Natural killer cell treated with Interleukin-12 subunit alpha and Interleukin-12 subunit beta and Interleukin-15 and Interleukin-18, amount 100 ng/mL, for 72 hours (primary cell): ENCODE measurements at places on chromosomes 3 and 15. TPM values are rescaled to one million over a fixed set of nuclear protein-coding genes. Genes with fewer than 3 reads are reported as not detected.

GRCh38 chr15:61871926-61872522 is 188.2 kb downstream of the VPS13C start:
- peaks cover 4% of the 10 kb centered on the region for H3K4me1 ChIP-seq
- DNase-seq = no peak
- peaks cover 25% of the 10 kb centered on the region for H3K36me3 ChIP-seq

DNA sequence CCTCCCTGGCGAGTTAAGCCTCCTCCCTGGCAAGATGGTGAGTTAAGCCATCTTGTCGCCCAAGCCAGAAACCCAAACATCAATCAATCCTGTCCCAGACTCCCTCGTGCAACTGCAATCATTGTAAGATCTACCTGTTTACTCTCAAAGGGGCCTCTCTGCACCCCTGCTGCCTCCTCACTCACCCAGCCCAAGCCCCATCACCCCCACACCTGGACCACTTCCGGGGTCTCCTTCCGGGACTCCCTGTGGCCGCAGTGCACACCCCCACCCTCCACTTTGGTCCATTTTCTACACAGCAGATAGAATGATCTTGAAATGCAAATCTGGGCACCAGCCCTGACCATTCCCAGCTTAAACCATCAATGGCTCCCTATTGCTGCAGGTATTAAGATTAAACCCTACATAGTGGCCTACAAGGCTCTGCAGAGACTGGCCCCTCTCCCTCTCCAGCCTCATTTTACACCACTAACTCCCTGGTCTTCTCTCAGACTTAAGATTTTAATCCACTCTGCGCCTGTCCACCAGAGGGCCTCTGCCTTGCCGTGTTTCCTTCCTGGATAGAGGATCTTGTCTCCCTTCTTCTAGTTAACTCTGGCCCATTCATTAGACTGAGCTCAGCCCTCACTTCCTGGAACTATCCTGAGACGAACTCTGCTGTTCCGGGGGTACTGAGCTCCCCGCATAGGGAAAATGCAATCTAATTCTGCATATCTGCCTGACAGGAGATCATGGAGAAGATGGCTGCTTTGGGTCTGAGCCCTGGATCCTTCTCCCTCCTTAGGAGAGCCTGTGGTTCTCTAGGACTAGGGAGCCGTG is 41.9 kb upstream of the SLC6A1 start:
- H3K4me3 ChIP-seq = no peak overlapping the region
- H3K27me3 ChIP-seq = peaks cover 12% of the 10 kb centered on the region
- H3K4me1 ChIP-seq = no peaks in the 10 kb centered on the region

DPPA2 gene
- total RNA-seq = not detected

- no peaks in the 10 kb centered on the region for H3K27me3 ChIP-seq
- no peak overlapping the region for H3K4me3 ChIP-seq
- no peak for DNase-seq
- H3K36me3 ChIP-seq = no peaks in the 10 kb centered on the region
- H3K27ac ChIP-seq = no peak overlapping the region
- peaks cover 12% of the 10 kb centered on the region for H3K4me1 ChIP-seq
Observed at GRCh38 chr3:30577788-30578187, 28.6 kb upstream of the TGFBR2 start.

DNA sequence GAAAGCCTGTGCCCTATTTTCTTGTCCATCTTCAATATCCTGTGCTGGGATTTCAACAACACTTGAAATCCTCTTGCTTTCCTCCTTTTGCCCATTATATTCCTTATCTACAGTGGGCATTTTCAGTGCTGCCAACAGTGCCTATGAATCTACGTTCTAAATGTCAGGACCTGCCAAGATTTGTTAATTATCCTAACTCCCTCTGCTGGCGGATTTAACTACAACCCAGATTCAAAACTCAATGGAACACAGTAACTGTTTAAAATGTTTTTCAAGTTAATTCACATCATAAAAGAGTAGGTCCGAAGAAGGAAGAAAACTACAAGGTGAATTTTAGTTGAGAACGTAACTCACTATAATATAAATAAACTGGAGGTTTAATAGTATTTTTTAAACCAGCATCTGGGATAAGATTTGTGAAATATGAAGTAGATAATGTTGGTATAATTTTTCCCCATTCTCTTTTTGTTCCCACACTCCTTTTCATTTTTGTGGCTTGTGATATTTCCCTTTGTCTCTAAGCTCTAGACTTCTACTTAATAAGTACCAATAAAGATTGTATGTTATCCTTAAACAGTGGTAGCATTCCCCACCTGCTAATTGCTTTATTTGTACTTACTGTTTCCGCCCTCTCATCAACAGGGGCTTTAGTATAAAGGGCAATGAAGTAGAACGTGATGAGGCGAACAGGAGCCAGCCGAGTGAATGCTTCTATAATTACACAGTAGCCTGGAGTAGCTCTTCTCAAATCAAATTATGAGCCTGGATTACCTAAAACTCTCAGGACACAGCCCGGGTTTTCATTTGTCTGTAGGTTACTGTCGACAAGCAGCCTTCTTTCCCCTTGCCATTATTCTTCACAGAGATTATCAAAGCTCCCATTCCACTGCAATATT is 302.5 kb upstream of the ATP11B start:
- no peak for DNase-seq
- H3K4me3 ChIP-seq = no peak overlapping the region
- H3K4me1 ChIP-seq = no peaks in the 10 kb centered on the region
- H3K36me3 ChIP-seq = no peaks in the 10 kb centered on the region
- H3K27me3 ChIP-seq = no peaks in the 10 kb centered on the region

SCAANT1 gene
- not detected for total RNA-seq

DNA sequence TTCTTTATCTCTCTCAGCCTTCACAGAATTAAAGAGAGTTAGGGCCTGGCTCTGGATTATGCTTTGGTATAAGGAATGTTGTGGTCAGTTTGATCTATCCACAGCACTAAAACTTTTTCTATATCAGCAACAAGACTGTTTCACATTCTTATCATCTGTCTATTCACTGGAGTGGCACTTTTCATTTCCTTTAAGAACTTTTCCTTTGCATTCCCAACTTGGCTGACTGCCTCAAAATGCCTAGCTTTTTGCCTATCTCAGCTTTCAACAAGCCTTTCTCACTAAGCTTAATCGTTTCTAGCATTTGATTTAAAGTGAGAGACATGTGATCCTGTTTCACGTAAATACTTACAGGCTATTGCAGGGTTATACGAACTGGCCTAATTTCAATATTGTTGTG is 471.8 kb downstream of the GBE1 start:
- peaks cover 6% of the 10 kb centered on the region for H3K36me3 ChIP-seq
- no peaks in the 10 kb centered on the region for H3K27me3 ChIP-seq
- H3K27ac ChIP-seq = no peak overlapping the region
- DNase-seq = no peak
- no peaks in the 10 kb centered on the region for H3K4me1 ChIP-seq

LSAMP gene
- total RNA-seq = not detected

GRCh38 chr3:42061025-42061712 is 30.0 kb upstream of the TRAK1 start:
- H3K4me1 ChIP-seq = peaks cover 18% of the 10 kb centered on the region
- H3K27ac ChIP-seq = no peak overlapping the region
- no peak overlapping the region for H3K4me3 ChIP-seq
- H3K36me3 ChIP-seq = no peaks in the 10 kb centered on the region

GRCh38 chr3:28859897-28860296 is 421.0 kb upstream of the RBMS3 start:
- no peaks in the 10 kb centered on the region for H3K4me1 ChIP-seq
- no peak overlapping the region for H3K4me3 ChIP-seq
- no peak overlapping the region for H3K27ac ChIP-seq
- no peaks in the 10 kb centered on the region for H3K27me3 ChIP-seq
- DNase-seq = no peak

INAFM2 gene
- total RNA-seq = 16.7 TPM

DNA sequence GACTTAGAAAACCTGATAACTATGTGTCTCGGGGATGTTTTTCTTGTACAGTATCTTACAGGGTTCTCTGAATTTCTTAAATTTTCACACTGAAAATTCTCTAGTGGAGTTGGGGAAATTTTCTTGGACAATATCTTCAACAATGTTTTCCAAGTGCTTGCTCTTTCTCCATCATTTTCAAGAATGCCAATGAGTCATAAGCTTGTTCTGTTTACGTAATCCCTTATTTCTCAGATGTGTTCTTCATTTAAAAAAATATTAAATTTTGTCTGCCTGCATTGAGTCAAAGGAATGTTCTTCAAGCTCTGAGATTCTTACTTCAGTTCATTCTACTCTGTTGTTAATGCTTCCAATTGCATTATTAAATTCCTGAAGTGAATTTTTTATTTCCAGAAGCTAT is 21.9 kb upstream of the PLSCR2 start:
- peaks cover 22% of the 10 kb centered on the region for H3K36me3 ChIP-seq
- H3K4me3 ChIP-seq = no peak overlapping the region
- H3K27ac ChIP-seq = no peak overlapping the region
- H3K4me1 ChIP-seq = no peaks in the 10 kb centered on the region
- peaks cover 33% of the 10 kb centered on the region for H3K27me3 ChIP-seq

DNA sequence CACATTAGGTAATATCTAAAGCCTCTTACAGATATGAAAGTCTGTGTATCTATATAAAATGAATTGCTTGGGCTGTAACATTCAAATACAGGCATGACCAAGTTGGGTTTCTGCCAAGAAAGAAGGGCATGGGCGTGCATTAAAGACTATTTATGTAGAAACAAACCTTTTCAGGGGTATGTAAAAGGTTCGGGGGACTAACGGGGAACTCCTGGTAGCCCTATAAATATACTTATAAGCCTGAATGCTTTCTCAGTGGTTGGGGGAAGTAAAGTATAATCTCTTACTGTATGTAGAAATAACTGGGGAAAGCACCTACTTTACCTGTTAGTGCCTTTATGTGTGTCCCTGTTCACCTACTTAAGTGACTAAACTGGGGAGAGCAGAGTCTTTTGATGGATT is 154.5 kb upstream of the TBL1XR1 start:
- H3K27me3 ChIP-seq = no peaks in the 10 kb centered on the region
- H3K36me3 ChIP-seq = no peaks in the 10 kb centered on the region
- no peak for DNase-seq
- H3K27ac ChIP-seq = no peak overlapping the region
- peaks cover 29% of the 10 kb centered on the region for H3K4me1 ChIP-seq

DNA sequence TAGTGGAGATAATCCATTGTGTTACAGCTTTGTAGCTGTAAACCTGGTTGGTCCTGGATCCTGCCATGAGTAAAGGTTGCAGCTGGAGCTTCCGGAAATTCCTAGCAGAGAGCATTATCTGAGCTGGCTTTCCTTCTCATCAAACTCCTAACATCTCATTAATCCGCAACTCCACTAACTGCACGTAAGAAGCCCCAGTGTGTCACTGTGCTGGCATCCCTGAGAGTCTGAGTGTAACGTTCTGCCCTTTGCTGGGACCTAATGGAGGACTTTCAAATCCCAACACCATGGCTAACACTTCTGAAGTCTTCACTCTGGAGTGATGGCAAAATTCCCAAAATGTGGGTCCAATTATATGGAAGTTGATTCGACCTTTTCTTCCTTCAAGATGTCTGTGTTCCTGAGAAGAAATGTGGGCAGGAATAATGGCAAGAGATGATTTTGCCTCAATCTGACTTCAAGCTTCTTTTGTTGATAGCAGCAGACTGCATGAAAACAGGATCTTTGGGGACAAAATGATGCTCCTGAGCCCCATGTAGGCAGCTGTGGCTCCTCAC is 9.6 kb upstream of the TRPM1 start:
- no peaks in the 10 kb centered on the region for H3K4me1 ChIP-seq
- no peak overlapping the region for H3K4me3 ChIP-seq
- DNase-seq = no peak
- peaks cover 7% of the 10 kb centered on the region for H3K36me3 ChIP-seq
- no peak overlapping the region for H3K27ac ChIP-seq
- H3K27me3 ChIP-seq = peaks cover 2% of the 10 kb centered on the region

- no peak overlapping the region for H3K4me3 ChIP-seq
- no peak overlapping the region for H3K27ac ChIP-seq
- no peak for DNase-seq
- peaks cover 16% of the 10 kb centered on the region for H3K36me3 ChIP-seq
- peaks cover 22% of the 10 kb centered on the region for H3K4me1 ChIP-seq
Observed at GRCh38 chr3:111621535-111621934, 26.4 kb upstream of the ZBED2 start.

DNA sequence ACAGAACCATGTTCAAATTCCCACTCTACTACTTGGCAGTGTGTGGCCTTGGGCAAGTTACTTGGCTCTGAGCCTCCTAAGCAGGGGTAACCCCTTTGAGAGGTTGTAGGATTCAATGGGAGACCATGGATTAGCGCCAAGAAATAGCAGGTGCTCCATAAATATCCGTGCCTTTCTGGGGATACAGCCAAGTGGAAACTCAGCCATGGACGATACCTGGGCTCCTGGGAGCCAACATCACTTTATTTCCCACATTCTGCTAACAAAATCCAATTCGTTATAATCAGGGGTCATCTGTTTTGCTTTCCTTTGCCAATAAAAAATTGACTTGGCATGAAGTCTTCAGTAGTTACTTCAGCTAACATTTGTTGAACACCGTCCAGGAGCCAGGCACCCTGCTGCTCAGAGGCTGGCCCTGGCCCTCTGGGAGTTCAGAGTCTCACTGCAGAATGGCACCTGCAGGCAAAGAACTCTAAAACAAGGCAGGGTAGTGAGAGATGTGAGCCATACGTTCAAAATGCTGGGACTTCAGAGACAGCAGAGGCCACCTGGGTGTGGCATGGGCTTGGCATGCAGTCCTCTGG is 42.3 kb downstream of the ZDHHC19 start:
- no peaks in the 10 kb centered on the region for H3K36me3 ChIP-seq
- H3K4me3 ChIP-seq = no peak overlapping the region
- H3K4me1 ChIP-seq = no peaks in the 10 kb centered on the region

DNA sequence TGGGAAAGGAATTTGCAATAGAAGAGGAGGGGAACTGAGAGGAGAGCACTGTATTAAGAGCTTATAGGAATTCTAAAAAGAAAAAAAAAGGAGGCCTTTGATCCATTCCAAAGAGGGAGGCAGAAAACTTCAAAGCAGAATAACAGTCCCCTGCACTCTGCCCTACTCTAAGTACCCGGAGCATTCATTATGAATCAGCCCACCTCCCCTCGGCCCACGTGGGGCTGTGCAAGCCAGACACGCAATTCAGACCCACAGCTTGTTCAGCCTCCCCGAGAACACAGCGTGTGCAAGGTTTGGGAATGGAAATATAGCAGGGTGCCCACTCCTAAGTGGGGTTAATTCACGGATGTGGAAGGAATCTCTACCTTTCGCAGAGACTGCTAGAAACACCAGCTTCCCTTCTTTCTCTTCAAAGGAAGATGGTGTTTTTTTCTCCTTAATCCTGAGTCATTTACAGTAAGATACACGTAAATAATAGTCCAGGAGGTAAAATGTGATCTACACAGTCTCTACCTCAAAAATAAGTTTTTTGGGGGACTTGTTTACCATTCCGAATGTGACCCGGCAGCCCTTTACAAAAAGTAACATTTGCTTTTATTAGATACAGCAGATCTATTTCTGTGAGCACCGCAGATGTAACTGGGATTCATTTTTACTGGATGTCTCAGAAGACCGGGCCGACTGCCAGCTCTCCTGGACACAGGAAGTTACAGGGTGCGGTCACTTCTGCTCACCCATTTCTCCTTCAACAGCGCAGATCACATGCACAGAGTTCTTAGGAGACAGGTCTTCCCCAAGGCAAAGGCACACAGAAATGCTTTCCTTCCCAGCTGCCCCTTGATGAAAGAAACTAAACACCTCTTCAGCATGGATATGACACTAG is 768.5 kb upstream of the CFAP20DC start:
- no peaks in the 10 kb centered on the region for H3K27me3 ChIP-seq
- no peaks in the 10 kb centered on the region for H3K36me3 ChIP-seq
- H3K4me3 ChIP-seq = no peak overlapping the region
- H3K27ac ChIP-seq = no peak overlapping the region
- no peaks in the 10 kb centered on the region for H3K4me1 ChIP-seq
- DNase-seq = no peak

KLHL40 gene
- not detected for total RNA-seq
